ENCODE measurements at places on chromosomes 4 and X. TPM values are rescaled to one million over a fixed set of nuclear protein-coding genes. Genes with fewer than 3 reads are reported as not detected.

Gene EREG
- 74.0 TPM for total RNA-seq

Gene NOX1
- 17.7 TPM for total RNA-seq

DNA sequence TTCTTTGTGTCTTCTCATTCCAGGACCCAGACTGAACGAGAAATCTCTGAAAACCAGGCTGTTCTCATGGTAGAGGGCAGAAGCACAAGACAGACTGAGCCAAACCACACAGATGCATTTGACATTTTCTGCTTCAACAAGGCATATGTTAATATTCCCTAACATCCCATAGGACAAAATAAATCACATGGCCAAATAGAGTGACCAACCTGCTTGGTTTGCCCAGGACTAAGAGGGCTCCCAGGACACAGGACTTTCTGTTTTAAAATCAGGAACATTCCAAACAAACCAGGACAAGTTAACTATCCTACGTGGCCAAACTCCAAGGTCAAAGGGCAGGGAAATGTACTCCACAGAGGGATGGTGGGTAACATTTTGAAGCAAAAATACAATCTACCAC, 11.7 kb downstream of the CTPS2 start:
- no peak for DNase-seq

DNA sequence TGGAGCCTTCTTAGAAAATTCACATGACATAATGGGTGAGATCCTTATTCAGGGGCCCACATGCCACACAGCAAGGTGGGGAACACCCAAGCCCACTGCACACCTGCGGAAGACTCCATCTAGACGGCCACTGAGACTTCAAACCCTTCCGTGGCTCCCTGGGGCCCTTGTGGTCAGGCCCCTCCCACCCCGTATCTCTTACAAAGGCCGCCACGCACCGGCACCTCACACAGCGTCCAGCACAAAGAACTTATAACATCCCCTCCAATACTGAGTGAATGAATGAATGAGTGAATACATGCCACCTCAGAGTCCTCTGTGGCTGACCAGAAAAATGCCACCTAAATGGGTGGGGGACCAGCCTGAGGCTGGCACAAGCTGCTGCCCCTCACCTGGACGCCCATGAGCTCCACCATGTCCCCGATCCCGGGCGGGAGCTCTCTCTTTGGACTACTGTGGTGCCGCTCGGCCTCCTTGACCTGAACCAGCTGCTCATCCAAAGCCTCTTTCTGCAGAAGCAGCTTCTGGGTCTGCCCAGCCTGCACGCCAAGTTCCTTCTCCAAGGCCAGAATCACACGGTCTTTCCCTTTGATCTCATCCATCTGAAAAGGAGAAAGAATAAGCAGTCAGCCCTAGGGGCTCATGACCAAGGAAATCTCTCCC, 66.9 kb upstream of the C4orf50 start:
- no peak for DNase-seq

- no peak for DNase-seq
These were observed 1.3 kb downstream of the FAM53A start for GRCh38 chr4:1682860-1683259.

- no peak for DNase-seq
These were observed 209.4 kb downstream of the VEGFC start for GRCh38 chr4:176583278-176583677.

- no peak for DNase-seq
These were observed 136.5 kb downstream of the RNF150 start for GRCh38 chr4:140996766-140997165.

Data from HT-29 (cell line).